ENCODE measurements at places on chromosomes 16 and 17.

DNA sequence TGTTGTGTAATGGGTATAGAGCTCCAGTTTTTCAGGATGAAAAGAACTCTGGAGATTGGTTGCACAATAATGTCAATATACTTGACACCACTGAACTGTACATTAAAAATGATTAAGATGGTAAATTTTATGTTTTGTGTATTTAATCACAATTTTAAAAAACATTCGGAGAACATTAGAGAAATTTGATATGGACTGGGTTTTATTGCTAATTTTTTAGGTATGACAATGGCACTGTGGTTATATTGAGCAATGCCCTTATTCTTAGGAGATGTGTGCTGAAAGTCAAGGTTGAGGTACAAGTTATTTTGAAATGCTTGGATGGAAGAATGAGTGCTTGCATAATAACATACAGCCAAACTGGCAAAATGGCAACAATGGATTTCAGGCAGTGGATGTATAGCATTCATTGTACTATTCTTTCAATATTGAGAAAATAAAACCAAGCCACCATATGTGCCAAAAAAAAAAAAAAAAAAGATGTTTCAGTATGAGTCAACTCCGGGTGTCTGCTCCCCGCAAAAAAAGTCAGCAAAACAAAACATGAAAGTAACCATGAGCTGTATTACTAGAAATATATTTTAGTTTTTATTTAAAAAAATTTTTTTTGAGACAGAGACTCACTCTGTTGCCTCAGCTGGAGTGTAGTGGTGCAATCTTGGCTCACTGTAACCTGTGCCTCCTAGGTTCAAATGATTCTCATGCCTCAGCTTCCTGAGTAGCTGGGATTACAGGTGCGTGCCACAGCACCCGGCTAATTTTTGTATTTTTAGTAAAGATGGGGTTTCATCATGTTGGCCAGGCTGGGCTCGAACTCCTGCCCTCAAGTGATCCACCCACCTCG is 19.8 kb downstream of the HOXB1 start:
- DNase-seq: no peak

GRCh38 chr16:17512636-17513220 is 42.0 kb upstream of the XYLT1 start:
- DNase-seq: no peak

- DNase-seq: peak; percentile 91
Measured at GRCh38 chr17:77619851-77620250, 338.7 kb upstream of the TNRC6C start.

DNA sequence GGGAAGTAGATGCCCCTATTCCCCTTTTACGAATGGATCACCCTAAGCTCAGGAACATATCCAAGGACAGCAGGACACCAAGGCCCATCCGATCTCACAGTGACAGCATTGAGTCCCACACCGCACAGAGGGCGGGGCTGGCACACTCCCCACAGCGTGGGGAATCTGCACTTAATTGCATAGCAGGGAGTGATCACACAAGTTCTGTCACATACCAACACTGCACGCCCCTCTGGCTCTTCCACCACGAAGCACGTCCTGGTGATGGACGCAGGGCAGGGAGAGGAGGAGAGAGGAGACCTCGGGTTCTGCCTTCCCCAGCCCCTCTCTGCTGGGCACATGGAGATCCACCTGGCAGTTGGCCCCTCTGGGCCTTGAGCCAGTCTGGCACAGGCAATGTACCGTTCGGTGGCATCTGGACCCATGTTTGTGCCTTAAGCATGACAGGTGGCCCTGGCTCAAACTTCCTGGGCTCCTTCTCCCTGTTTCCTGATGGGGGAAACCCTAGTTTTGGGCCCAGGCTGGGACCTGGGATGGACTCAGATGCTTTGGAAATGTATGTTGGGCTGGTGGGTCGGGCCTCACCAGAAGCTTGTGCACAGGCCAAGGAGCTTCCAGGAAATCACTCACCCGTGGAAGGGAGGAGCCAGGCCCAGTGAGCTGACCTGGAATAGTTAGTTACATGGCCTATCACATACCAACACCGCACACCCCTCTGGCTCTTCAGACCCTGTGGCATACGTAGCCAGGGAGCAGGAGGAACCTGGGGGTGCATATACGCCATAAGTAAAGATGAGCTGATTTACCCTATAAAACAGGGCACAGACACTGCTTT is 35.1 kb upstream of the CREBBP start:
- no peak for DNase-seq

- no peak for DNase-seq
Measured at GRCh38 chr17:45236282-45236606, 14.6 kb downstream of the FMNL1 start.

GRCh38 chr17:80939151-80940145 is 52.2 kb upstream of the CHMP6 start:
- DNase-seq: no peak

DNA sequence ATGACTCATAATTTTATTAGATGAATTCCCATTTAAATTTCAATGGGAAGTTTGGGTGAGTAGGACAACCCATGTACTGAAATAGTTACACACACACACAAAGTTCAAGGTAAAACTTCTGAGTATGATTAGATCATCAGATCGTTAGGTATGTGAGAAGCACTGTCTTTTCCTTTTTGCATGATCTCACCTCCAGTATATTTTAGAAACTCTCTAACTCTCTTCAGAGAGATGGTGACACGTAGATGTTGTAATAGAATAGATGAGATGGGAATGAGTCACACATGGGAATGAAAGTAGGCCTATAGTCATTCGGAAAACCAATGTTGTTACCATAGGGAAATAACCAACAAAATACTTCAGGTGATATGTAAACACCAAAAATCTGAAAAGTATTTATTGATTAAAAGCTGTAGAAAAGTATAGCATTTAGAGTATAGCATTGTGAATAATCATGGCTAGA is 22.2 kb downstream of the KRT23 start:
- peak; percentile 95 for DNase-seq

DNA sequence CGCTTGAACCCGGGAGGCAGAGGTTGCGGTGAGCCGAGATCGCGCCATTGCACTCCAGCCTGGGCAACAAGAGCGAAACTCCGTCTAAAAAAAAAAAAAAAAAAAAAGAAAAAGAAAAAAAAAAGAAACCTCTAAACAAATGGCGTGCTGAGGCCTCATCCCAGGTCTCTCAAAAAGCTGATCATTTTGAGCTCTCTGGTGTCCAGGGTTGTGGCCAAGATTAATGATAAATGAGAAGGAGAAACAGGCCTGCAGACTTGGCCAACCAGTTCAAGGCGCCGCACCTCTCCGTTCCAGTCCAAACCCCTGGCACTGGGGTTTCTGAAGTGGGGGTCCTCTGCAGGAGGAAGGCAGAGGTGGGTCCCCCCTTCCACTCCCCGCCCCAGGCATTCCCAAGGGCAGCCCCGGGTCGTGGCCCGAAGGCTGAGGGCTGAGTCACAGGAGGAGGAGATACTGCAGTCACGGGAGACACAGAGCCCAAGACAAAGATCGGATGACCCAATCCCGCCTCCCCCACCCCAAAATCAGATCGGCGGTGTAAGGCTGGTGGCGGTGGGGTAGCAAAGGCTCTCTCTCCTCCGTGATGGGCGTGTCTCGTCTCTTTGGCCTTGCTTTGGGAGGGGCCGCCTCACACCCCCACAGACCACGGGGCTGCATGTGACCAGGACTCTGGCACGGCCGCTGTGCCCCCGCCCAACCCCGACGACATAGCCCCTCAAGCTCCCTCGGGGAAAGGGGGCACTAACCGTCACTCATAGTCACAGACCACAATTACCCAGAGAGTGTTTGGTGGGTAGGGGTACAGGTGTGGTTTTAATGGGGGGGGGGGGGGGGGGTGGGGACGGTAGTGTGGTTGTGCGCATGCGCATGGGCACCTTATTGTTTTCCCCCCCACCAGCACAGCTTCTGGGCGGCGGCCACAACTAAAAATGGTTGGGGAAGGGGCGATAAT is 1.1 kb downstream of the VAT1 start:
- DNase-seq: peak; percentile 70

- no peak for DNase-seq
Measured at GRCh38 chr17:77151186-77151585, 10.4 kb downstream of the SEC14L1 start.

DNA sequence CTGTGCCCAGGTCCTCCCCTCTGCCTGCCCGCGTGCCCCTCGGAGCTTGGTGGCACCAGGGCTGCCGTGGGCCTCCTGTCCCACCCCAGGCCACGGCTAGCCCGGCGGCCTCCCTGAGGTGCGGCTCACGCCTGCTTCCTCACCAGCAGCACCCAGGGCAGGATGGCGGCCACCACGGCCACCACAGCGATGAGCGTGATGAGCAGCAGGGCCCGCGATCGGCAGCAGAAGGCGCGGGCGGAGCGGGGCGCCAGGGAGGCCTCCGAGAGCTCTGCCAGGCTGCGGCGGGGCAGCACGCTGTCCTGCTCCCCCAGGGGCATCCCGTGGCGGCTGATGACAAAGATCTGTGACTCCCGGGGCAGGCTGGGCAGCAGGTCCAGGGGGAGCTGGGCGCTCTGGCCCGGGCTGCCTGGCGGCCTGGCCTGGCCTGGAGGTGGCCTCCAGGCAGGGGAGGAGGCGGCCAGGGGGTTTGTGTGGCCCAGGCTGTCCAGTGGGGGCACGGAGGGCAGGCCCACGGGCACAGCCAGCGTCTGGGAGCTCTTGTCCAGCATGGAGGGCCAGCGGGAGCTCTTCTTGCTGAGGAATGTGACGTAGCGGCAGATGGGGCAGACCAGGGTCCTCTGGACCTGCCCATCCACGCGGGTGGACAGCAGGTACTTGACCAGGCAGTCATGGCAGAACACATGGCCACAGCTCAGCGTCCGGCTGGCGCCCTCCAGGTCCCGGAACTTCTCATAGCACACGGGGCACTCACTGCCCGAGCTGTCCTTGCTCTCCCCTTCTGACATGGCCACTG is 4.8 kb downstream of the RNF222 start:
- DNase-seq: no peak

- DNase-seq: no peak
Measured at GRCh38 chr16:18841833-18842525, 40.6 kb upstream of the ARL6IP1 start.

GRCh38 chr17:7167832-7168231 is 11.3 kb downstream of the ASGR1 start:
- DNase-seq: peak; percentile 76

DNA sequence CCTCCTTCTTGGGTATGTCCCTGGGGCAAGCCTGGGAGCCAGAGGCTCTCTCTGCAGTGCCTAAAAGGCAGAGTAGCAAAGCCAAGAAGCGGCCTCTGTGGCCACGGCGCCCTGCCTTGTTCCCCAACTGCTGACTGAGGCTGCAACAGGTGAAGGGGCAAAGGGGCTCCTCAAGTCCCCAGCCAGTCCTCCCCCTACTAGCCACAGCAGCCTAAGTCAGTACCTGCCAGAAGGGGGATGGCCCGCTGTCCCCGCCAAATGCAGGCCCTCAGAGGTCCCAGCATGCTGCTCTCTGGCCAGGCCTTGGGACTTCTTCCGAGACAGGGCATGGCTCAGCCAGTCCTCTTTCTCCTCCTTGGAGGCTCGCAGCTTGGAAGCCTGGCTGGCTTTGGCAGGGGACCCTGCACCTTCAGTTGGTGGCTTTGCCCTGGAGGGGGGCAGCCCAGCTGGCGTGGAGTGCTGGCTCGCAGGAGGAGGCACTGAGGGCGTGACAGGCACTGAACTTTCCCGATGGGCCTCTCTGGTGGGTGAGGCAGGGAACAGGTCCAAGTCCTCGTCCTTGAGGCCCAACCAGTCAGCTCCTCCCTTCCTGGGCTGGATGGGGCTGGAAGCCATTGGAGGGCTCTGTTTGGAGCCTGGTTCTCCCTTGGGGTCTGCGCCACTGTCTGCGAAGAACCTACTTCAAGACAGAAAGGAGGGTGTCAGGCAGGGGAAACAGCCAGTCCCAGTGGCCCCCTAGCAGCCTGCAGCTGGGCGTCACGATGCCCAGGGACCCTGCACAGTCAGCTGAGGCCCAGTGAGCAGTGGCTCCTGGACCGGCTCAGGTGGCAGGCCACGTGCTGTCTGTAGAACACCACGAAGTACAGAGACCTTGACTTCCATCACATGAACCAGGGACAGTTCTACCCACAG is 17.6 kb downstream of the FBF1 start:
- DNase-seq: no peak
